Stimulated activated CD4-positive, alpha-beta T cell treated with anti-CD3 and anti-CD28 coated beads, TNF-alpha, amount 100 ng/mL, for 24 hours (primary cell): ENCODE measurements at places on chromosomes 16 and 17.

- no peak for DNase-seq
Measured at GRCh38 chr17:29038085-29038795, 4.7 kb upstream of the PIPOX start.

DNA sequence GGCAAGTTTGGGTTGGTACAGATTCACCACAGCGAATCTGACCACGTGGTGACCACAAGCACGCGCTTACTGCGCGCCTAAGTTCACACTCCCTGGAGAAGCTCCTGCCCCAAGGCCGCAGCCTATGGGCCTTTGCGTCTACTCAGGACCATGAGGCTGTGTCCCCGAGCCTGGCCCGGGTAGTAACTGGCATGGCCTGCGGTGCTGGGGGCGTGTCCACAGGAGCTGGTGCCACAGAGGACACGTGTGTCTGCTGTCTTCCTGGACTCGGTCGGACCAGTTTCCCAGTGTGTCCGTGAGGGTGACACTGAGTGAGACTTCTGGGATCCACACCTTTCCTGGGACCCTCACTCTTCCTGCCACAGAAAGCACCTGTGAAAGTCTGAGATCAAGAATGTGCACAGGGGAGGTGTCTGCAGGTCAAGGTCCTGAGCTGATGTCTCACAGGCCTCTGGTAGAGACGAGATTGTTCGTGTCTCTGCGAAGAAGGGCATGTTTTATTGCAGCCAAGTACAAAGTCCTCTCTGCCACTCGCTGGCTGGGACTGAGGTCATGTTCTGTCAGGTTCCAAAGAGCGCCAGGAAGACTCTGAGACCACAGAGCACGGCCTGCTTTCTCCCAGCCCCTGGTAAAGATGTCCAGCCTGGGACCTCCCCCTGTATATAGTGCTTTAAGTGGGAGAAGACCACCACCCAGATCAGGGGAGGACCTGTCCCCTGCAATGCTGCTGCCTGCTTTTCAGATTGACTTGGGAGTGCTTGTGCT, 25.2 kb upstream of the CAPN15 start:
- no peak for DNase-seq

DNA sequence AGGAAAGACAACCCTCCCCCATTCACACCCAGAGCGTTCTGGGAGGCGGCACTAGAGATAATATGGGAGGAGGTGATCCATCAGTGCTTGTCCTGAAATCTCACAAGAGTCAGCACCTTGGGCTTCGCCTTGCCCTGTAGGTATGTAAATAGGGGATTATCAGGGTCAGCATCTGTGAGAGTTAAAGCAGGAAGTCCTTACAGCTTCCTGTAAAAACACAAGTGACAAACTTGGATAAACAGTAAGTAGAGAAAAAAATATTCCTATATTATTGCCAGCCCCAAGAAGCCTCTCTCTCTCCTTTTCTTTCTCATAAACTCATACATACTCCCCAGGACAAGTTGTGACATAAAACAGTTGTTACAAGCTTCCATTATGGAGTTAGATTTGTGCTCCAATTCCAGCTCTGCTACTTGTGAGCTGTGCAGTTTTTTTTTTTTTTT, 187.7 kb downstream of the MAF start:
- DNase-seq = no peak

- DNase-seq = peak; percentile 18
Measured at GRCh38 chr16:12067714-12068401, 91.3 kb downstream of the SNX29 start.

- no peak for DNase-seq
Measured at GRCh38 chr16:67199011-67199807, at the start of gene ELMO3. Gene ELMO3 (plus strand): TSS chr16:67199131. CDS start chr16:67199327, 196 bp downstream.

DNA sequence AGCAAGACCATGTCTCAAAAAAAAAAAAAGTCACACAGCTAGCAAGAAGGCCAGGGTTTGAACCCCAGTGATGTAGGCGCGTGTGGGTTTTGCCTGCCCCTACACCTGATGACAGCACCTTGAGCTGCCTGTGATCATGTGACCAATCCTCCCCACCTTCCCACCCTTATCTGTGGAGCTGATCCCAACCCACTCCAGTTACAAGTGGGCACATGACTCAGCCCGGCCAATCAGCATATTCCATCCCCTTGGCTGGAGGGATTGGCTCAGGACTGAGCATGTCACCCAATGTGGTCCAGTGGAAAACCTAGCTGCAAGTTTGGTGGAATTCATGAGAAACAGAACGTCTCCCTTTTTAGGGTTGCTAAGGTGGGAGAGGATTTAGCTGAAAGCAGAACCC, 6.6 kb downstream of the TMEM114 start:
- DNase-seq = no peak

DNA sequence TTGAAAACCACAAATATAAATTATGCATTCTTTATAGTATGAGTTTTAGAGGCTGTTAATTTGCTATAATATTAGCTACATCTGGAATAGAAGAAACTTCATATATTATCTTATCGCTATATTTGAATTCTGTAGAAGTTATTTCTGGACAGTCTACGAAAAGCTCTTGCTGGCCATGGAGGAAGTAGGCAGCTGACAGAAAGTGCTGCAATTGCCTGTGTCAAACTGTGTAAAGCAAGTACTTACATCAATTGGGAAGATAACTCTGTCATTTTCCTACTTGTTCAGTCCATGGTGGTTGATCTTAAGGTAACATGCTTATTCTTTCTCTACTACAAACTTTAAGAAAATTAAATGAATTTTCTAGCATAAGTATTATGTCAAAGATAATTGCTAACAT, 96.8 kb downstream of the OMG start:
- no peak for DNase-seq

GRCh38 chr16:85412911-85413520, 200.1 kb upstream of the GSE1 start:
- DNase-seq = no peak

DNA sequence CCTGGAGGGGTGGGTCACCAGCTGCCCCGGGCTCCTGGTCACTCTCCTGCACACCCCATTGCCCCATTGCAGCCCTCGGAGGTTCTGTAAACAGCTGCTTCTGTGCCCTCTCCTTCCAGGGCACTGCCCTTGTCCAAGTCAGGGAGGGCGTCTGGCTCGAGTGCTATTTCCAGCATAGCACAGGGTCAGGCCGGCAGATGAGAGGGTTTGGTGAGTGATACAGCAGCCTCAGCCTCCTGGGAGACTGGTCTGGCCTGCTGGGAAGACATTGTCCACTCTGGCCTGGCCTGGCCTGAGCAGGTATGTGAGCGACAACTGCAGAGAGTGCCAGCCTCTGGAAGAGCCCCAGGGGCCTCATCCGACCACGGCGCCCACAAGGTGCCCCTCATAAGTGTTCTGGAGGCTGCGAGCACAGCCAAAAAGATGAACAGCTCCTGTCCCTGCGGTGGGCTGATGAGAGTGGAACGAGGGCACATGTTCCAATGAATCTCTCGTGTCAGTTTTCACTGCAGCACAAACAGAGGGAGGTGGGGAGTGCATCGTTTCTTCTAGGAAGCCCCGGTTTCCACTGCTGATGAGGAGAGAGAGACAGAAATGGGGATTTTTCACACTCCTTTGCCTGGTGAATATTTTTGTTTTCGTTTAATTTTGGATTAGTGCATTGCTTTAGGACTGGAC, 105.8 kb upstream of the SDK2 start:
- no peak for DNase-seq

DNA sequence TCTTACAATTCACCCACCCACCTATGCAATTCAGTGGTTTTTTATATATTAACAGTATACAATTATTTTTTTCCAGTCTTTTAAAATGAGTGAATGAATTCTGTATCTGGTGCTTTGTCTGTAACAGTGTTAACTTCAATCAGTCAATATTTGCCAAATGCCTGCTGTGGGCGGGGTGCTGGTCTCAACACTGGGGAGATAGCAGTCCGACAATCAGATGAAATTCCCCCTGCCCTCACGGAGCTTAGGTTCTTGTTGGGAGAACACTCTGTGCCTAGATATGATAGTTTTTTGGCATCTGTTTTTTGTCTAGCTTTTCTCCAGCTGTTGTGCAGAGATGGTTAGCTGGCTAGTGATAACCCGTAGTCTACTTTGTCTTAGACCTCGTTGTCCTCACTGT, 201.1 kb downstream of the SNX29 start:
- DNase-seq = no peak

DNA sequence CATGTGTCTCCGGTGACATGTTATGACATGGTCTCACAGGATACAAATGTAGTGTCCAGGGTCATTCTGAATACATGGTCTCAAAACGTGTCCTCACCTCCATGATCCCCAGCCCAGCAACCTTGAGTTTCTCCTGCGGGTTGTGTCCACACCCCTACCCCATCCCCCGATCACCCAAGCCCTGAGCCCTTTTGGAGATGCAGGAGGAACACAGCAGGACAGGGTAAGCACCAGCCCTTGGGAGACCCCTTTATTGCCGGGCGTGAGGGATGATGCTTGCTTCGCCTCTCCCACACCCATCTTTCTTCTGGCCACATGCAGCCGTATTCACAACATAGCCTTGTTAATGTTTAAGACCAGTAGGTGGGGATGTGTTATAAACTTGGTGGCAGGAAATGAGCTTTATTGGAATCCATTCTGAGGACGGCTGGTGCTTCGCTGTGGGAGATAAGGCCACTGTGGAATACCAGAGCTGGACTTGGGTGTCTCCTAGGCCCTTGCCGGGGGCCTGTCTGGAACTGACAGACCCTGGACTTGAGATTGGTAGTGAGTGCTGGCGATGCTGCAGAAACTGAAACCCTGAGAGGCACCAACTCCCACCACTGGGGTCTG, 5.5 kb downstream of the TMEM132E start:
- DNase-seq = no peak

DNA sequence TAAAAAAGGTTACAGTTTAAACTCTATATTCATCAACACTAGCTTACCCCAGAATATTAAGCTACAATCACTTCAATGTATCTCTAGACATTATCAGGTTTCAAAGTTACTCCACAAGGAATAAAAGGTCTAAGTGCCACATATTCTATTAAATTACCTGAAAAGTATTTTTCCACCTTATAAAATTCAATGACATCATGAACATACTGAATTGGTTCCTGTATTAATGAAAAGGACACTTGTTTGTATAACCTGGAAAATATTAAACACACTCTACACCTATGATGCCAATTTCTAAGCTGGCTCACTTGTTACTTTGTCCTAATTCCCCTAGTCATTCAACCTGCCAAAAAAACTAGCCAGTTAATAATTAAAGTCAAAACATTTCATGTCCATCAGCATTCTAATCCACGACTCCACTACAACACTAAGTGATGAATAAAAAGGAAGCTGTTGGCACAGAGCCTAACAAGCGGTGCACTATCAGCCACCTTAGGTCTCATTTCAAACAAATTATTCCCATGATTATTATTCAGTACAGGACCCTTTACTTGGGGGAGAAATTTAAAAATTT, 12.2 kb downstream of the MED13 start:
- no peak for DNase-seq

GRCh38 chr17:67687511-67687910, 30.2 kb upstream of the NOL11 start:
- no peak for DNase-seq

GRCh38 chr16:79843631-79844043, 243.1 kb upstream of the MAF start:
- no peak for DNase-seq

DNA sequence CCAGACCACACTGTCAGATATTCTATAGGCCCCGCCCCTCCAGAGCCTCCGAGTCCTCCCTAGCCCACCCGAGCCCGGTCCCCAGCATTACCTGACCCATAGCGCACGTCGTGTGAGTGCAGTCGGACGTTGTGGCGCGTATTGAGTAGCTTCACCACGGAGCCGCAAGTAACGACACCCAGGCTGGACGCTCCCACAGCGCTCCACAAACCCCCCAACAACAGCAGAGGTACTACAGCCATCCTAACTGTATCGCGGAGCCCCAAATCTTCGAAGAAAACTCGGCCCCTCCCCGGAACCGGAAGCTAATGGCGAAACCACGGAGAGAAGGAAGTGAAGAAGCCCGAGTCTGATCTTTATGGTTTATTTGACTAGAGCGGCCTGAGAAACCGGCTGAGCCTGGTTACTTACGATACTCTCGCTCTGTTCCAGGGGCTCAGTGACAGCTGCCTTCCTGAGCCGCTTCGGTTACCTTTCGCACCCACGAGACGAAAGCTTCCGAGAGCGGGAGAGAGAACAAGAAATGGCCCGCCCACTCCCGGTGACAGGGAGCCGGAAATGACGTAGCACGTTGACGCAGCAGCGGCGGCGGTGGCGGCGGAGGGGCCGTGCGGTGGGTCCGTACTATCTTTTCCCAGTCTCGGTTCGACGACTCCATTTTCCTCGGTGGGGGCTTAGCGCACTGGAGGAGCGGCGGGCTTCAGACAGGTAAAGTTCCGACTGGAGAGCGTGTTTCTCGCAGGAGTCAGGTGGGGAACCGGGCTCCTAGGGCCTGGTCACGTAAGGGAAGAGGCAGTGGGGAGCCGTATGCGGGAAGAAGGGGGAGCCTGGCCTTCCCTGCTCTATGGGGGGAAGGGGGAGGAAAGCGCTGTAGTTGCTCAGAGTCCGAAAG, at the start of the genes SDF2 and SUPT6H:
Gene SDF2 (minus strand): TSS at position 272 of the 892 bp plus-strand sequence. CDS start 30 bp downstream, at position 242.
Gene SUPT6H (plus strand): TSS at position 571 of the 892 bp plus-strand sequence. CDS start 11,197 bp downstream, outside the sequence.
- peak; percentile 95 for DNase-seq

- no peak for DNase-seq
Measured at GRCh38 chr16:12758670-12759558, 44.8 kb downstream of the CPPED1 start.

- no peak for DNase-seq
Measured at GRCh38 chr17:43530288-43531081, 15.7 kb downstream of the ETV4 start.

- DNase-seq = no peak
Measured at GRCh38 chr17:9208381-9209105, 187.2 kb downstream of the NTN1 start.

DNA sequence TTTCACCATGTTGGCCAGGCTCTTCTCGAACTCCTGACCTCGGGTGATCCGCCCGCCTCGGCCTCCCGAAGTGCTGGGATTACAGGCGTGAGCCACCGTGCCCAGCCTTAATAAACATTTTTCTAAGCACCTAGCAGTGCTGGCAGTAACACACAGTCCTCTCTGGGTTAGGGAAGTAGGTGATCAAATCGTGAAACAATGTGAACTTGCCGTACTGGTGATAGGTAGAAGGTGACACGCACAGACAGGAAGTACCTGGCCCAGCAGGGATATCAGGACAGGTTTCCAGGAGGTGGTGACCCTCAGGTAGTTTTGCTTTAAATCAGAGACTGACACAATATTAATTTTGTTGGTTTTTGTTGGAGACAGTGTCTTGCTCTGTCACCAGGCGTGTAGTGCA, 4.5 kb downstream of the PLD2 start:
- DNase-seq = no peak

GRCh38 chr16:55543472-55543871, 23.0 kb upstream of the CAPNS2 start:
- DNase-seq = no peak

- peak; percentile 64 for DNase-seq
Measured at GRCh38 chr16:588639-588888, 1.3 kb upstream of the RAB40C start.
